ENCODE measurements at places on chromosomes 3 and 15. TPM values are rescaled to one million over a fixed set of nuclear protein-coding genes. Genes with fewer than 3 reads are reported as not detected.

GRCh38 chr15:67267951-67268941, 13.7 kb downstream of the IQCH start:
- DNase-seq = no peak

The DNAJB11 gene
- total RNA-seq = 65.3 TPM

- no peak for DNase-seq
Measured at GRCh38 chr3:40291471-40291870, 18.0 kb upstream of the EIF1B start.

DNA sequence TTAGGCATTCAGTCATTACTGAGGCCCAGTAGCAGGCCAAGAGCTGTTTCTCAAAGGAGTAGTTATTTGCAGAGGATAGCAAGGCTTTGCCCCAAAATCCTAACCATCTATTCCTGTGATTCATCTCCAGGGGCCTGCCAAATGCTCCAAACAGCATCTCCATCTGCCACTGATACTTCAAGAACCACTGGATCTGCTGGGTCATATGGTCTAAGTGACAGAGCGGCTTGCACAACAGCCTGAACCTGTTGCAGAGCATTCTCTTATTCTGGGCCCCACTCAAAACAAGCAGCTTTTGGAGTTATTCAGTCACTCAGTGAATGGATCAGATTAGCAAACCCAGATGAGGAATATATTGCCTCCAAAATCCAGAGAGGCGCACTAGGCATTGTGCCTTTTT, 68.8 kb upstream of the ALDH1A3 start:
- DNase-seq = no peak

The PTX3 gene
- 2.3 TPM for total RNA-seq

DNA sequence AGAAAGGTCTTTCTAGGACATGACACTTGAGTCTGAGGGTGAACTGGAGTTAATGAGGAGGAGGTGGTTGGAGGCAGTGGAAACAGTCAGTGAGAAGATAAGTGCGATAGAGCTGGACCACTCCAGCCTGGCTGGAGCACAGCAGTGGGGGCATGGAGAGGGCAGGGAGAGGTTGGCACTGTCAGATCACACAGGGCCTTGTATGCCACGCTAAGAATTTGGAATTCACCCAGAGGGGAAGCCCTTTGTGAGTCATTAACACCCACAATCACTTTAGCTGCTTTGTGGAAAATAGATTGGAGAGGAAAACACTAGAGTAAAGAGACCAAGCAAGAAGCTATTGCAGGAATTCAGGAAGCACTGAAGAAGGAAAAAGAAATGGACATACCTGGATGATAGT, 83.3 kb downstream of the ZNF621 start:
- DNase-seq = no peak

DNA sequence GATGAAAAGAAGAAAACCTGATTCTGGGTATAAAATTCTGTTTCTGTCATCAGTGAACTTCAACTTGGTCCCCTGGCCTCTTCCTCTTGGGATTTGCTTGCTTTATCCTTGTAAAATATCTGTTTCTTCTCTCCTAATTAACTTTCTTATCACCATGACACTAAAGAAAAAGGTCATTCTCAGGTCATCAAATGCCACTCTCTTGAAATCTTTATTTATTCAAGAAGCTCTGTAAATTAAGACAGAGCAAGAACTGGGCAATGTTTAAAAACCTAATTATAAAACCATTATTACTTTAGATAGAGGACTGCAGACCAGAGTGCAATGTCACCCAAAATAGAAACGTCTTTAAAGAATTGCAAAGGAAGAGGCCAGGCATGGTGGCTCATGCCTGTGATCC, 6.0 kb upstream of the LIPC start:
- no peak for DNase-seq

The POLQ gene
- 2.1 TPM for total RNA-seq

GRCh38 chr3:44047796-44048195, 193.9 kb upstream of the TOPAZ1 start:
- DNase-seq = no peak

DNA sequence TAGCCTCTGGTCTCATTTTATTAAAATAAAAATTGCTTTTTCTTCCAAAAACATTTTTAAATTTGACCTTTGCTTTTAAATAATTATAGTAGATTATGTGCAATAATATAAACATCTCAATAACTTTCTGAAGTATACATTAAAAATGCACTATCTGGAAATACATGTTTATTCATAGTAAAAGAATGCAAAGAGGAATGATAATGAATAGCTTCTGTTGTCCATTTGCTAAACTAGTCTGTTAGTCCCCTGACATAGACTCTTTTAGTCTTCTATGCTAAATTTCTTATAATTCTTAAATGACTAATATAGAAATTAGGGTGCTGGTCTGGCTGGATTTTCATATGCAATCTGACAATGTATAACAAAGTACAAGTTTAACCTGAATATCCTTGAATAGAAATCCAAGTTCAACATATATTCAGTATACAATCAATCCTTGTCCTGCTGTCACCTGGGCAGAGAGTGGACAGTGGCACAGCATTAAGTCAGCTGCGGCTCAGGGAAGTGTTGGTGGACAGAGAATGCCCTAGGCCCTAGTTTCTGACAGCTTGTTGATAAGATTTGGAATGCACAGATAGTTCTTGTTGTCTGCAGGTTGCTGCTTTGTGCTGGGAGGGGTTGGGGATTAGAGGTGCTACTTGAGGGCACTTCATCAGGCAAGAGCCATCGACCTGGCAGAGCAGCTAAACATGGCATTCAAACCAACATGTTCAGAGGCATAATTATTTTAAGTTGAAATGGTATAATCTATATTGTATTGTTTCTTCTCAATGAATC, 161.7 kb downstream of the MBNL1 start:
- no peak for DNase-seq

The CFAP100 gene
- total RNA-seq = not detected

The MUC13 gene
- total RNA-seq = 0.19 TPM

DNA sequence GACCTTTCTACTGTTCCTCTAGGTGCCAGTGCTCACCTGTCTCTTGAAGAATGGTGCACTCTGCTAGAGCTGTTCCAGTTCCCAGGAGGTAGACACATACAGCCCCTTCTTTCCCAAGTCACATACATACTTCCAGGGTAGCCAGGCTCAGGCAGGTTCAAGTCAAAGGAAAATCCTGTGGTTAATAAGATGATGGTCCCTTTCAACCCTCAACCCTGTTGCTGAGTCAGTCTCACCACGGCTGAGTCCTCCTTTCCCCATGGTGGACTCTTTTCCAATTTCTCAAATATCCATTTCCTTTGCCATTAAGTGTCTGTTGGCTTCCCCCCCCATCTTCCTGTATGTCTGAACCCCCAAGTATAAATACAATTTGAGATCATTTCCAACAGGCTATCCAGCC, 56.1 kb upstream of the ACAN start:
- DNase-seq = no peak

DNA sequence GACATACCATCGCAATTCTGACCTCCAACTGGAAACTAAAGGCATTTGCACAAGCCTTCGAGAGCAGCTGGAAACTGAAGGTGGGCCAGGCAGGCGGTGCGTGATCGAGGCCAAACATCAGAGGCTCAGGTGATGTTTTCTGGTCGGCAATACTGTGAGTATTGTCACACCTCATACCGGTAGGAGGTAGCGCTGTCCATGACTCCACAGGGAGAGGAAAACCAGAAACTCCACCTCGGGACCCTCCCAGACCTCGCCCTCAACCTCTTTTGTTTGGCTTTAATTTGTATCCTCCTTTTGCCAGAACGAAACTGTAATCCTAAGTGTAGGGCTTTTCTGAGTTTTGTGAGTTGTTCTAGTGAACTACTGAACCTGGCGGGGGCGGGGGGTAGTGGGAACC, 43.6 kb downstream of the LDHAL6B start:
- DNase-seq = no peak

DNA sequence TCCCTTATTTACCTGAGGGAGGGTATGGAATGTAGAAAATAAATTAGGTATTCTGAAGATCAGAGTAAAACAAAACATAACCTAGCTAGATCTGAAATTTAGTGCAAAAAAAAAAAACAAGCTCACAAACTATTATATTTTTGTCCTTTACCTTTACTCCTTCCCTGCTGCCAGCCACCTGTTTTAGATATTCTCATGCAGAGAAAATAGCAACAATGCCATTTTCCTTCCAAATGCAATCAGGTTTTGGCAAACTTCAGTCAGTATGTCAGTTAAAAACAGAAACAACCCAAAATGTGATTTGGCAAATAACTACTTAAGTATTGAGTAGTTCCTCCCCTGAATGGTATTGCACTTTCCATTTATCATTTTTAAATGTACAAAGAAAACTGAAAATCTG, 35.8 kb downstream of the PEAK1 start:
- no peak for DNase-seq

- DNase-seq = no peak
Measured at GRCh38 chr15:100958326-100959065, 39.3 kb downstream of the LRRK1 start.

GRCh38 chr3:44236485-44236908, 5.2 kb upstream of the TOPAZ1 start:
- no peak for DNase-seq

The MRAS gene
- total RNA-seq = 1.4 TPM

- no peak for DNase-seq
Measured at GRCh38 chr3:43030162-43030935, 51.2 kb downstream of the GASK1A start.

GRCh38 chr3:194431554-194431953, 32.5 kb upstream of the GP5 start:
- no peak for DNase-seq

The RBP2 gene
- not detected for total RNA-seq

DNA sequence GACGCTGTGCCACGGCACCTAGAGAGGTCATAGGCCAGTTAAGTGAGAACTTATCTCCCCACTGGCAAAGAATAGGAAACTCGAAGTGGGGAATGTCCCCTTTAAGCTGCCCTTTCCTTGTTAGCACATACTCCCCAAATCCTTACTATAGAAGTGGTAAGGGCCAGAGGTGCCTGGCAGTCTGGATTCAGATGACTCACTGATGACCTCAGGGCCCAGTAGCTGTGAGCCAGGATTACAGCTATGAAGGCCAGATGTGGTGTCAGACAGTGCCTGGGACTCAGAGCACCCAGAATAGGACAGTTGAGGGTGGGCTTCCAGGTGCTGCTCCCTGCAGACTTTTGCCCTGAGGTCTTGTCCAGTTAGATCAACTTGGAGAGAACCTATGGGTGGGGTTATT, 37.7 kb downstream of the PDIA5 start:
- DNase-seq = no peak

The ALS2CL gene
- total RNA-seq = 107 TPM
